ENCODE measurements at places on chromosomes 2 and 18. TPM values are rescaled to one million over a fixed set of nuclear protein-coding genes. Genes with fewer than 3 reads are reported as not detected.

The SCYGR4 gene
- total RNA-seq = not detected

The CHRND gene
- not detected for total RNA-seq

The RAD51AP2 gene
- not detected for total RNA-seq

The CRYGC gene
- total RNA-seq = not detected

The PRSS56 gene
- not detected for total RNA-seq

DNA sequence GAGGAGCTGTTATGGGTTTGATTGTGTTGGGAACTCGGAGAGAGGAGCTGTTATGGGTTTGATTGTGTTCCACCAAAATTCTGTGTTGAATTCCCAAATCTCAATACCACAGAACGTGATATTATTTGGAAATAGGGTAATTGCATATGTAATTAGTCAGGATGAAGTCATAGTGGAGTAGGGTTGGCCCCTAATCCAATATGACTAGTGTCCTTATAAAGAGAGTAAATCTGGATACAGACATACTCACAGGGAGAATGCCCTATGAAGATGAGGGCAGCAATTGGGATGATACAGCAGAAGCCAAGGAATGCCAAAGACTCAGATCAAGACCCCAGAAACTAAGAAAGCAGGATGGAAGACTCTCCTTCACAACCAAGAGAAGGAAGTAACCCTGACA, 1023.2 kb upstream of the ZEB2 start:
- no peaks in the 10 kb centered on the region for H3K36me3 ChIP-seq
- no peak overlapping the region for H3K27ac ChIP-seq
- H3K27me3 ChIP-seq = no peaks in the 10 kb centered on the region
- no peak overlapping the region for H3K4me3 ChIP-seq
- H3K4me1 ChIP-seq = no peaks in the 10 kb centered on the region
- DNase-seq = no peak

- no peak overlapping the region for H3K4me3 ChIP-seq
- peaks cover 4% of the 10 kb centered on the region for H3K4me1 ChIP-seq
- peak; percentile 63 for DNase-seq
- no peak overlapping the region for H3K27ac ChIP-seq
- H3K27me3 ChIP-seq = no peaks in the 10 kb centered on the region
These were observed 151.6 kb downstream of the DTNB start for GRCh38 chr2:25521665-25522387.

- peaks cover 17% of the 10 kb centered on the region for H3K4me1 ChIP-seq
- H3K27ac ChIP-seq = 0 out of 2 replicates have a peak overlapping the region, but pooled peaks have one; percentile 29
- no peak for DNase-seq
- no peak overlapping the region for H3K4me3 ChIP-seq
- no peaks in the 10 kb centered on the region for H3K36me3 ChIP-seq
These were observed 95.4 kb downstream of the CABLES1 start for GRCh38 chr18:23230686-23231085.

DNA sequence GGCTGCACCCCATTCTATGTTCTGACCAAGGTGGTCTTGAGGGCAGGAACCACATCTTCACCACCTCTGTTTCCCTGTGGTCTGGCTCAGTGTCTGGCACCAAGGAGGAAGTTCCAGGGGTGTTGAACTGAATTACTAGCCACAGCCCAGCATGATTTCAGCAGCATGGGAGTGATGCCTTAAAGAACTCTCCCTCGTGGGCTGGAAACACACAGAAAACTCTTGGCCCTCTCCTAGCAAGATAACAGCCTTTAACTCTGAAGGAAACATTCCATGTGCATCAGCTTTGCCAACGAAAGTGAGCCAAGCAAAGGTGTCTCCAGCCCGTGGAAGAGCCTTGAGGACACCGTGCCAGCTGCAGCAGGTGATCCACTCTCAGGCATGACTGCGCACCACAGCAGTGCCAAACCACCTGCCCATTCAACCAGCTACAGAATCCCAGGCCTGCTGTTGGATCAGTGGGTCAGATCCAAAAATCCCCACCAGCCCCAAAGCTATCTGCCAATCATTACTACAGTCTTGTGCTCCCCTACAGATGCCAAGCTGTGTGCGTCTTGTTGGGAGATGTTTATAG, 124.8 kb downstream of the TTC32 start:
- H3K36me3 ChIP-seq = no peaks in the 10 kb centered on the region
- H3K4me1 ChIP-seq = peaks cover 17% of the 10 kb centered on the region
- no peaks in the 10 kb centered on the region for H3K27me3 ChIP-seq
- no peak for DNase-seq
- no peak overlapping the region for H3K4me3 ChIP-seq

DNA sequence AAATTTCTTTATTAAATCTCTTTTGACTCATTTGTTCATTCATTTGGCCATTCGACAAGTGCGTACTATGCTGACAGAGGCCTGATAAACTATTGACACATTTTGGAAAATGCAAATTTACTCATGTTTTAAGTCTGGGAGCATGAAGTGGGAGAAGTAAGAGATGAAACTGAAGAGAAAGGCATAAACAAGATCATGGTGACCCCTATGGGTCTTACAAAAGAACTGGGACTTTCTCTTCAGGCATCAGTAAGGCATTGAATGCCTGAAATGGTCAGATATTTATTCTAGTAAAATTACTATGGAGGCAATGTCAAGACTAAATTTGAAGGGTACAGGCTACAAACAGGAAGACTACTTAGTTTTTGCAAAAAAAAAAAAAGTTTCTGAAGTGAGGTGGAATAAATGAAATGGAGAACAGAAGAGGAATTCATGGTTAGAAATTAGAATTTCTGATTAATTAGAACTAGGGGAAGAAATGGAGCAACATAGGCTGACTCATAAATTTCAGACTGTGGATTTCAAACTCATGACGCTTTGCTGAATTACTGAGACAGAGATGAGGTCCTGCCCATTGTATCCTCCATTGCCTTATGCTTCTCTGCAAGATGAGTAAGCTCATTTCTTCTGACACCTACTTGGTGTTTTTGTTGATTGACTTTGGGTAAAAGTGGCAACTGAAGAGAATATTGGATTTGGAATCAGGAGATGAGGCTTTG, 32.7 kb downstream of the VSNL1 start:
- H3K27ac ChIP-seq = no peak overlapping the region
- H3K27me3 ChIP-seq = no peaks in the 10 kb centered on the region
- DNase-seq = no peak
- peaks cover 14% of the 10 kb centered on the region for H3K4me1 ChIP-seq
- H3K4me3 ChIP-seq = no peak overlapping the region

DNA sequence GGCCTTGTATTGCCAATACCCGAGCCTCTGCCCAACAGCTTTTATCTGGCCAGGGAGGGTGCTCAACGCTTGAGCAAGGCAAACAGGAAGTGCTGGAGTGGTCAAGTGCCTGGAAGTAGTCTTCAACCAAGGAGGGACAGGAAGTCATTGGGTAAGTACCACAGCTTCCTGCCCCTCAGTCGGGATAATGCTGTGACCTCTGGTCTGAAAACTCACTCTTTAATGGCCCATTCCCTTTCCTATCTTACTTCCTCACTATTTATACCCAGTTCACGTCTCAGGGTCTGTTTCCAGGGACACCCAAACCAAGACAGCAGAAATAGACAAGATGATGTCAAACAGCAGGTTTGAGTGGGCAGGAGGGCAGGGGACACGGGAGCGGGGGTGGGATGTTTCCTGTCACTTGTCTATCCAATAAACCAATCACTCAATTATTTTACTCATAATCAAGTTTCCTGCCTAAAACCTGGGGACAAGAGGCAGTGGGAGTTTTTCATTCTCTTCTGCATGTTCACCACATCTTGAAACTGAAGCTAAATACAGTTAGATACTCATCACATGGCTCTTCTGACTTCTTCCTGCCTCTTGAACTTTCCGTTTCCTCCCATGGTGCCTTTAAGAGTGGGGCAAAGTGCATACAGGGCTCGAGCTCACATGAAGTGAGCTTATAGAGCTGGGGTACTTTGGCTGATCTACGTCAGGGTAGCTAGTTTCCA, 68.9 kb upstream of the CAB39 start:
- no peaks in the 10 kb centered on the region for H3K36me3 ChIP-seq
- H3K4me1 ChIP-seq = no peaks in the 10 kb centered on the region
- DNase-seq = no peak
- H3K4me3 ChIP-seq = no peak overlapping the region
- no peak overlapping the region for H3K27ac ChIP-seq
- no peaks in the 10 kb centered on the region for H3K27me3 ChIP-seq

DNA sequence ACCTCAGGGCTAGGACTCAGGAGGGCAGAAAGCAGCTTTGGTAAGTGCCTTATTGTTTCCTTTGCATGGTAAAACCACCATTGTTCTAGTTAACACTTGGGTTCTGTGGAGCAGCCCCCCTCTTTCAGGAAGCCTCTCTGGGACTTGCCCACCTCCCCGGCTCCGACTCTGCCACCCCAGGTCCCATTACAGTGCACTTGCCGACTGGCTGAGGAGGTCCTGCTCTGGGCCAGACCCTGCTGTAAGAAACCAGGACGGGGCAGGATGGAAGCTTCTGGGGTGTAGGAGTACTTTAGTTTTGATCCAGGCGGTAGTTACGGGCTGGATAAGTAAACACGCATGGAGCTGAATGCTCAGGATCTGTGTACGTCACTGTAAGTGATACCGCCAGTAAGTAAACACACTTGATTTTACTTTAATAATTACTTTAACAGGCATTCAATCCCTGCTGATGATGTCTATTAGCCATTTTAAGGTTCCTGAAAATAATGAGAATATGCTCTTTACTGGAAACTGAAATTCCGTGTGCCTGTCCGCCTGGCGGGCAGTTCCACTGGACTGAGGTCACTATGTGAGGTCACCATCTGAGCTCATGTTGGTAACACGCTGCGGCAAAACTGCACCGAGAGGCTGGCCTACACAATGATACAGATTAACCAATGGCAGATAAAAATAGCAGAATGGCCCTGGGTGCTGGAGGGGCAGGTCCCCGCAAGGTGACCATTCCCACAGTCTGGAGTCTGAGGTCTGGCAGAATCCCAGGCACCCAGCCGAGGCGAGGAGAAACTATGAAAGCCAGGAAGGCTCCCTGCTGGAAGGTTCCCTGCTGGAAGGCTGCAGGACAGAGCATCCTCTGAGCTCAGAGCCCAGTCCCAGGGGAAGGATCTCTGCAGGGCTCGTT, 25.2 kb downstream of the HS1BP3 start:
- H3K27ac ChIP-seq = no peak overlapping the region
- H3K4me3 ChIP-seq = no peak overlapping the region
- no peaks in the 10 kb centered on the region for H3K27me3 ChIP-seq
- H3K4me1 ChIP-seq = peaks cover 9% of the 10 kb centered on the region

DNA sequence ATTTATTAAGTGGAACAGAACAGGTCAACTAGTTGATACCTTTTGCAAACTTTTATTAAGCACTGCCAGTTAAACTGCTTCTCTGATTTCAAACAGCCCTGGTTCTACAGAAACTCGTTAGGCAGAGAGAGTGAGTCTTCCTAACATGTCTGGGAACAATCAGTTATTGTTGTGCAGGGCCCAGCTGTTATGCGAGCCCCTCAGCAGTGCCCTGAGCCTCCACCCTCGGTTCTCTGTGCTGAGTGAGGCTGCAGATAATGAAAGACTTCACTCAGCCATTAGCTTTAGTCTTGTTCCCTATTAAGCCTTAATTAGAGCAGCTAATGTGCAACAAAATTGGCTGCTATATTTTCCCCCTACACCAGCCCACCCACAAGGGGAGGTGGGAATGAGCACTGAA, 39.6 kb downstream of the KCTD18 start:
- H3K4me3 ChIP-seq = no peak overlapping the region
- H3K4me1 ChIP-seq = no peaks in the 10 kb centered on the region
- H3K27ac ChIP-seq = no peak overlapping the region
- no peaks in the 10 kb centered on the region for H3K27me3 ChIP-seq
- DNase-seq = no peak

- no peaks in the 10 kb centered on the region for H3K27me3 ChIP-seq
- no peak overlapping the region for H3K27ac ChIP-seq
- no peaks in the 10 kb centered on the region for H3K36me3 ChIP-seq
- H3K4me1 ChIP-seq = peaks cover 57% of the 10 kb centered on the region
- H3K4me3 ChIP-seq = peak overlapping the region; percentile 70
These were observed 433 bp downstream of the SH3RF3 start for GRCh38 chr2:109129356-109129920.

DNA sequence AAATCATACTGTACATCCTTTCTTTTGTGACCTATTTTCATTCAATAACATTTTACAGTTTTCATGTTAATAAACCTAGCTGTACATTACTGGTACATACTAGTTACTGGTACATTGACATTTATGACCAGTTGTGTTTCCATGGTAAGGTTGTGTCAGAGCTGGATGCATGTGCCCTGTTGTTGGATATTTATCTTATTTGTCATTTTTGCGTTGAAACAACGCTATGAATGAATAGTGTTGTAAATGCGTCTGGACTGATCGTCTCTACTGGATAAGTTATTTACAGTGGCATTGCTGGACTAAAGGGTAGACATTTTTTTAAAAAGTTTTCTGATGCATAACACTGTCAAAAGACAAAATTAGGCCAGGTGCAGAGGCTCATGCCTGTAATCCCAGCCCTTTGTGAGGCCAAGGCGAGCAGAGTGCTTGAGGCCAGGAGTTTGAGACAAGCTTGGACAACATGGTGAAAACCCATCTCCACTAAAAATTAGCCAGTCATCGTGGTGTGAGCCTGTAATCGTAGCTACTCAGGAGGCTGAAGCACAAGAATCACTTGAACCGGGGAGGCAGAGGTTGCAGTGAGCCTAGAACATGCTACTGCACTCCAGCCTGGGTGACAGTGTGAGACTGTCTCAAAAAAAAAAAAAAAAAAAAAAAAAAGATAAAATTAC, 40.2 kb downstream of the MCFD2 start:
- no peaks in the 10 kb centered on the region for H3K27me3 ChIP-seq
- DNase-seq = no peak
- no peaks in the 10 kb centered on the region for H3K36me3 ChIP-seq
- no peak overlapping the region for H3K27ac ChIP-seq

GRCh38 chr2:222142027-222142426, 156.8 kb downstream of the PAX3 start:
- H3K4me3 ChIP-seq = no peak overlapping the region
- H3K27me3 ChIP-seq = no peaks in the 10 kb centered on the region
- no peaks in the 10 kb centered on the region for H3K36me3 ChIP-seq
- DNase-seq = peak; percentile 59
- peaks cover 25% of the 10 kb centered on the region for H3K4me1 ChIP-seq

All from PC-9 (cell line).